Stimulated activated CD8-positive, alpha-beta memory T cell treated with anti-CD3 and anti-CD28 coated beads, Interleukin-7, amount 100 ng/mL, for 1 hour (primary cell): ENCODE measurements at places on chromosomes 1 and 21.

GRCh38 chr1:174954073-174954460 lies 45.7 kb upstream of the CACYBP start:
- DNase-seq: no peak

DNA sequence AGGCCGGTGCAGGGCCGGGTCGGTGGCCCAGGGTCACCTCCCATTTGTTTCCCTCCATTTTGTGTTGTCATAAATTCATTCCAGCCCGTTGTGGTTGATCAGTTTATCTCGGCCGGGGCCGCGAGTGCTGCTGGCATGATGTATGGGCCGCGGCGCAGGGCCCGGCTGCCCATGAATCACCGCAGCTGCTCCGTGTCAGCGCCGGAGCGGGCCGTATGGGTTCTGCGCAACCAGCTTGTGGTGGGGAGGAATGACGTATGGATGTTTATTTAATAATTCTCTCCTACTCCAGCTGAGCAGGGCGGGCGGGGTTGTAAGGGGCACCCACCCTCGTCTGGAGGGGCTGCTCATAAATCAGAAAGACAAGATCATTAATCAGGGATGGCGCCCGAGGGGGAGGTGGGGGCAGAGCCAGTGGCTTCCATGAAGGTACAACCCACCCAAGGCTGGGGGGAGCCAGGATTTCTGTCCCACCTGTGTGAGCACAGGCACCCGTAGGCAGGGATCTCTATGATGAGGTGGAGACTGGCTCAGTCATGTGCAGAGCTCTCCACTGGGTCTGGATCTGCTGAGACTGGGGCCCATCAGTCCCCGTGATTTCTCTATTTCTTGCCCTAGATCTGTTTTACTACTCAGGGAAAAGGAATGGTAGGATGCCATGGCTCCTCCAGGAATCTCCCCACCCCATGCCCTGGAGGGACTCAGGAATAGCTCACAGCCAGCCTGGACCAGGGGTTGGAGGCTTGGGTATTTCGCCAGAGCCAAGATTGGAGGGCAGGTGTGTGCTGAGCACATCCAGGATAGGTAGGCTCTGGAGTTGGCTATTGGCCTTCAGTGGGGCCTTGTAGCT lies 27.8 kb downstream of the TMEM53 start:
- no peak for DNase-seq

GRCh38 chr1:166080967-166081870 lies 85.6 kb downstream of the FAM78B start:
- DNase-seq: no peak

DNA sequence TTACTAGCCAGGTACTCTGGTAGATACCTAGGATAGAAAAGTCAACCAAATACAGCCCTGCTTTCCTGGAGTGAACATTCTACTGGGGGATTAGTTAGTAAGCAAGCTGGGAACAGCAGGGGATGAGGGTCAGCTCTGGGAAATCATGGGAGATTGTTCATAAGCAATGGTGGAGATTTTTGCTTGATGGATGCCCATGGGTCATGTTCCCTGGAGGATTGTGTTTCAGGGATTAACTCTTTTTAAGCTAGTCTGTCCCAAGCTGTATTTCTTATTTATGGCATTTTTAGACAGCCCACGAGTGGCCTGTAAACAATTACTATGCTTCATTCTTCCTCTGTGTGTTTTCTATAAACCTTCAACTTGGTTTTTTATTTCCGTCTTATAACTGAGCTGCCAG lies 18.9 kb downstream of the CACHD1 start:
- DNase-seq: no peak

DNA sequence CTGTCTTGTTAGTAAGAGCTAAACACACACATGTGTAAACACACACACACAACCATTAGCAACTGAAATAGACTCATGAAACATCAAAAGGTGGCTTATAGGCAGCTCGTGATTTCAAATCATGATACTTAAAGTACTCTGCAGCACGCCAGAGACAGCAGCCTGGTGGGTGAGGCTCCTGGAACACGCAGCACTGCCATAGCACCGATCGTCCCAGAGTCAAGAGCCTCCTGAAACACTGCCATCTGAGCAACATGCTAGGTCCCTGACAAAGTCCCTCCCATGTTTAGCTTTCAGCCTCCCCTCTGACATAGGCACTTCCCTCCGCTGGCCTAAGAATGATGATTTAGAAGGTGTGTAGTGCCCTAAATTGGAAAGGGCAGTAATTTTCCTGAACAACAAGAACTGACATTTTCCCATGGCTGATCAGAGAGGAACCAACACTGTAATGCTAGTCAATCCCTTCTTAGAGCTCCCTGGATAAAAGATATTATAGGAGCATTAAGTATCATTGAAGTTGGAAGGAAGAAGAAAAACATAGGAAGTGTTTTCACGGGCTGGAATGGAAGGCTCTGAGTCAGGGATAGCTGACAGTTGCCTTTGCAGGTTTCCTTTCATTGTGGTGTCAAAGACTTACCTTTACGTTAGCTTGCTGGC lies 14.1 kb upstream of the DPT start:
- no peak for DNase-seq

GRCh38 chr1:54273795-54274163 lies 73.8 kb downstream of the MRPL37 start:
- no peak for DNase-seq

- no peak for DNase-seq
These were observed 99.7 kb downstream of the NMNAT2 start for GRCh38 chr1:183318433-183318832.

DNA sequence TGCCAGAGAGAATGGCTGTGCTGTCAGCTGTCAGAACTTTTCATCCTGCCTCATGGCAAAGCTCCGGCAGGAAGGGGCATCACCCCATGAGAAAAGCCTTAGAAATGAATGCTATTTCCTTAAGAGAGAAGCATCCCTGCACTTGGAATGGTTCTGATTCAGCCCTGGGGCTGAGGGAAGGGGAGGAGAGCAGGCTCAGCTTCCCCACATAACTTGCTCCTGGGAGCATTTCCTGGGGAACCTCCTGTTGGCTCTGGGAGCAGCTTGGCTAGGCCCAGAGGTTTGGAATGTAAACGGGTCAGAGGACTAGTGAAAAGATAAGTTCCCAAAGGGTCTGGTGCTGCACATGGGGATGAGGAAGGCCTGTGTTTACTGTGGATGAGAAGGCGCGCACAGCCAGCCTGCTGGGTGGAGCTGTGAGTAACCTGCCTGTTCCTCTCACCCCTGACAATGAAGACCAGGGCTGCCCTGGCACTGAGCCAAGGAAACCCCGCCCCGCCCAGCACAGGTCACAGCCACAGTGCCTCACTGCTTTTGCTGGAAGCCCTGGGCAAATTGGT lies 5.0 kb downstream of the PRELP start:
- peak; percentile 19 for DNase-seq

DNA sequence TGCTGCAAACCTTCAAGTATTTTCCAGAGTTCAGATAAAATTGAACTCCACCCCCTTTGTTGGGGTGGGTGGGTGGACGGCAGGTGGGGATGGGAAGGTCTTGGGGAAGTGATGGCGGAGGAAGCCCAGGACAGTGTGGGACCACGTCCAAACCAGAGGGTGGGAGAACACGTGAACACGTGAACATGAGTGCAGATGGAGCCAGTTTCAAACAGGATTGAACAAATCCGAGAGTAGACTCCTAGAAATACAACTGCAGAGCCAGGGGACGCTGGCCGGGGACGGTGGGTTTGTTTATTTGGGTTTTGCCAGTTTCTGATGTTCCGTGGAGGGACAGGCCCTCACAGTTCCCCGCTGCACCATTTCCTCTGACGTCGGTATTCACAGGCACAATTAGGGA lies 2.9 kb downstream of the KRTAP10-2 start:
- DNase-seq: no peak

GRCh38 chr1:93619507-93620171 lies 62.0 kb downstream of the BCAR3 start:
- no peak for DNase-seq

DNA sequence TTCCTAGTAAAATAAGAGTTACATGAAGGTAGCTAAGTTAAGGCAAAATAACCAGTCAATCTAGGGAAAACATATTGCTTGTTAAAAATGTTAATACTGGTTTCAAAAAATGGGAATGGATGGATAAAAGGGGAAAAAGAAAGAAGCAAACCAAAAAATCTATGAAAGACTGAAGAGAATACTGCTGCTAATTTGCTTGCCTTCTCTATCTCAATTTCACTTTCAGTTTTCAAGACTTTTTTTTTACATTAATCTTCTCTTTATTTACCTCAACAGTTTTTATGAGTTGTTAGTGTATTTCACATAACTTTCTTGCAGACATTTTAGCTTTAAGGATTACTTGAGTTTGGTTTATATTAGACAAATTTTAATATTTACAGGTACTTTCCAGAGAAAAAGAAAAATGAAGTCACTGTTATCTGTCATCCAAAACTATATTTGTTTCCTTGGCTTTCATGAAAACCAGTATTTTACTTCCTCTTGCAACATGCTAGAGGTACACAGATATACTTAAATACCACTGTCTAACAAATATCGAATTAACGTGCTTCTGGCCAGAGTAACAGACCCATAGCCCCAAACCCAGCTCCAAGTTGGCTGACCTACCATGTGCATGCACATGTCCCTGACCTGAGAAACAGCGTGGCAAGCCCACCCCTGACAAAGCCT lies 70.7 kb downstream of the COL24A1 start:
- DNase-seq: no peak

- no peak for DNase-seq
These were observed 22.8 kb downstream of the AKT3 start for GRCh38 chr1:243827206-243827605.

DNA sequence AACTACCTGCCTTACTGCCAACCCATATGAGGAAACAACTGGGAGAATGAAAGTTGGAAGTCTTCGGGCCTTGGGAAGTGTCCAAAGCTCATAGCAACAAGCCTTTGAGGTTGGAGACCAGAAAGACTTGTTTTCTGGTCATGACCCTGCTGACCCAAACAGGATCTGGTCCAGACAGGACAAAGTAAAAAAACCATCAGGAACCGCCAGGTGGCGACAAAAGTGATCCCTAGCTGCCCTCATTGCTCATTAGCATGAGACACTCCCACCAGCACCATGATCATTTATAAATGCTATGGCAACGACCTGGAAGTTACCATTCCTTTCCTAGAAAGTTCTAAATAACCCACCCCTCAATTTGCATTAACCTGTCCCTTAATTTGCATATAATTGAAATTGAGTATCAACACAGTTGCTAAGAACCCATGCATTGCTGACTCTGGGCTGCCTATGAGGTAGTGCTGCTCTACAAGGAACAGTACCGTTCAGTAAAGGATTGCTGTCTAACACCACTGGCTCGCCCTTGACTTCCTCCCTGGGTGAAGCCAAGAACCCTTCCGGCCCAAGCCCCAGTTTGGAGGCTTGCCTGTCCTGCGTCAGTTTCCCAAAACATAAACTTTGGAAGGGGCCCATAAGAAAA lies 89.0 kb downstream of the URB2 start:
- DNase-seq: no peak

DNA sequence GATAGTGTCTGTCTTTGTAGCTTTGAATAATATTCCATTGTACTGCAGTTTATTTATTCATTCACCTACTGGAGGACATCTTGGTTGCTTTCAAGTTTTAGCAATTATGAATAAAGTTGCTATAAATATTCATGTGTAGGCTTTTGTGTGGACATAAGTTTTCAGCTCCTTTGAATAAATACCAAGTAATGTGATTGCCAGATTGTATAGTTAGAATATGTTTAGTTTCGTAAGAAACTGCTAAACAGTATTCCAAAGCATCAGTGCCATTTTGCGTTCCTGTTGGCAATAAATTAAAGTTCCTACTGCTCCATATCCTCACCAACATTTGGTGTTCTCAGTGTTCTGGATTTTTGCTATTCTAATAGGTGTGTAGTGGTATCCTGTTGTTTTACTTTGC lies 311.7 kb upstream of the FMN2 start:
- no peak for DNase-seq

DNA sequence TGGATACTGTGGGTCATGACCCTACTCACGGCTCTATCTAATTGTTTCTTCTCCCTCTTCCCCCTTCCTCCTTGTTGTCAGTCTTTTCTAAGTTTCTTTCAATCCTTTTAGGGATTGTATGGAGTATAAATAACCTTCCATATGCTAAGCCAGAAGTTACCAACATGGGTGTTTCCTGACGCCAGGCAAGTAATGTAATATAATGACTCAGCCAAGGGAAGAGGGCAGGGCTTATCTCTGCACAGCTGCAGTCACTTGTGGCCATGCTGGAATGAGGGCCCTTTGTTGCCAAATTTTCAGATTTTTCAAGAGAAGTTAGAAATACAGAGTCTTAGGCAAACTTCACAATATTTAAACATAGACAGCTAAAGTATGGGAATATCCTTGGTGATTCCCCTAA lies 194.6 kb downstream of the ST6GALNAC3 start:
- no peak for DNase-seq

DNA sequence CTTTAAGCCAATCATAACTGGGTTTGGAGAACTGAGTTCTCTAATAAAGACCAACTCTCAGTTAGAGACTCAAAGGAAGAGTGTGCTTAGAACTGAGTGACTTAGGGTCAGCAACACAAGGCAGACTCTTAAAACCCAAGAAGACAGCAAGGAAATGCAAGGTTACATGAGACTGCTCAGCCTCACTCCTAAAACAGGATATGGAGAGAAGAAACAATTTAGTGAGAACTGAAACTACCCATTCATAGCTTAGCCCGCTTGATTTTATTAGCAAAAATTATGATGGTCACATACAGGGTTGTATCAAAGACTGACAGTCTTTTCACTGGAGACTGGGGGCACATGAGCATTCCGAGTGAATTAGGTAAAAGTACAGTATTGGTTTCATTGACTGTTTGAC lies 78.9 kb upstream of the DMRTA2 start:
- no peak for DNase-seq

DNA sequence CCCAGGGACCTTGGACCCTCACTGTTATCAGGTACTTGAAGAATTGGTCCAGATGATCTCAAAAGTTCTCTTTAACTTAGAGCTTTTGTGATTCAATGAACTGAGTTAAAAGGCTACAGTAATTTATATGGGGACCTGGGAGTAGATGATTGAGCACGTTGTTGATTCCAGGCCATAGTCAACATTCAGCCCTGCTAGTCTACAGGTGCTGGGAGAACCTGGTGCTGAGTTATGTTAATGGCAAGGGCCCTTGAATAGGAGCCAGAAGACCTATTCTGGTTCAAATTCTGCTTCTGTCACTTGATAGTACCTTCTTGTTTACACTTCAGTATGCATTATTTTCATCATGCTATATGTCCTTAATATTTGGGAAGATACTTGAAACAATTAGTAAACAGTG lies 11.2 kb downstream of the DYRK3 start:
- DNase-seq: no peak

- no peak for DNase-seq
These were observed 10.5 kb downstream of the CERS2 start for GRCh38 chr1:150964164-150964489.

- DNase-seq: no peak
These were observed 1.1 kb upstream of the GADD45A start for GRCh38 chr1:67683766-67684525.
